ENCODE measurements at places on chromosomes 11 and 22.

DNA sequence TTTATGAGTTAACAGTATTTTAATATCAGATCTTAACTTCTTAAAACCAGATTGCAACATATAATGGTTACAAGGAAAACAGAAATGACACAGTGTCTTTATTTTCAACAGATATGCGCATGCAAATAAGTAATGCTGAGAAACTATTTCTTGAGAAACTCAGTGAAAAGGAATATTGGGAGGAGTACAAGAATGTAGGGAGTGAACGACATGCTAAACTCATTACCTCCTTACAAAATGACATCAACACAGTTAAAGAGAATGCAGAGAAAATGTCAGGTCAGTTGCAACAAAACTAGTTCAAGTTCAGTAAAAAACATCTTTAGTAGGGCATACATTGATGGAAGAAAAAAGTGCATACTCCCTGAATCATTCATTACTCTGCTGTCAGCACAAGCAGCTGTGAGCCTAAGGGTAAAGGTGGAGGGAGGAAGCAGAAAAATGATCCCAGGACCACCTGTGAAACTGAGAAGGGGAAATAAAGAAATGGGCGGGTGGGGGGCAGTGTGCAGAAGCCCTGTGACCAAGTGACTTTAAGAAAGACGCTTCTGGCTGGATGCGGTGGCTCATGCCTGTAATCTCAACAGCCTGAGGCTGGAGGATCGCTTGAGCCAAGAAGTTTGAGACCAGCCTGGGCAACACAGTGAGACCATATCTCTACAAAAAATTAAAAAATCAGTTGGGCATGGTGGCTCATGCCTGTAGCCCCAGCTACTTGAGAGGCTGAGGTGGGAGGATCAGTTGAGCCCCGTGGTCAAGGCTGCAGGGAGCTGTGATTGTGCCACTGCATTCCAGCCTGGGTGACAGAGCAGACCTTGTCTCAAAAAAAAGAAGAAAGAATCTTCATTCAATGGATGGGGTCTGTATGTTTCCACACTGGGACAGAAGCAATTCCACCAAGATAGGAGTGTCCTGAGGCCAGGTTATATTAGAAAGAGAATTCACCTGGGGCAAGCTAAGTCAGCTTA lies 31.2 kb downstream of the CCDC83 start:
- no peak for DNase-seq

DNA sequence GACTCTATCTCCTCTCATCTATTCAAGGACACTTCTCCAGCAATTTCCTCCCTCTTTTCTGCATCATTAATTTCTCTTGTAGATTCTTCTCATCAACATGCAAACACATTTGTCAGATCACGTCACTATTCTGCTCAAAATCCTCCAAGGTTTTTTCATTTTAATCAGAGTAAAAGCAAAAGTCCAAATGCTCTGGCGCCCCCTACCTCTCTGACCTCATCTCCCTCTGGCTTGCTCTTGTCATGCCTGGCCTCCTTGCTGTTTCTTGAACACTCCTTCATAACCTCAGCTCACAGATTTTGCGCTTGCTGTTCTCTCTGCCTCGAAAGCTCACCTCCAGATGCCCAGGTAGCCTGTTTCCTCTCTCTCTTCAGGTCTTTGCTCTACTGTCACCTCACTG lies 22.4 kb downstream of the RTCB start:
- DNase-seq, result no peak

GRCh38 chr11:19805827-19806226 lies 93.2 kb downstream of the NAV2 start:
- no peak for DNase-seq

GRCh38 chr11:42021911-42022310 lies 562.5 kb upstream of the LRRC4C start:
- no peak for DNase-seq

GRCh38 chr11:118895093-118896039 lies 11.7 kb downstream of the CXCR5 start:
- DNase-seq, result no peak

DNA sequence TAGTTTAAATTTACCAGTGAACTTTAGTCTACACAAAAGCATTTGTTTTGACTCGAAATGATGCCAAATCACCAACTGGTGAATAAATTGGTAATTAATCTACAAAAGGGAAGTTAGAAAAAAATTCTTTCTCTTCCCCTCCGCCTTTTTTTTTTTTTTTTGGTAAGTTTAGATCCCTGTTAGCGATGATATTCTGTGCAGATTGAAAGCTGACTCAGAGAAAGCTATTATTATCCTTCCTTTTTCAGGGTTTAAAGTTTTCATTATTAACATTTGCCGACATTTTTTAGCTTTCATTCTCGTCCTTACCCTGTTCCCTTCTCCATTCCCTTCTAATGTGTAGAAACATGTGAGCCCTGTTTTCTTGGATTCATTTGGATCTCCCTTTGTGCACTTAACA lies 16.8 kb upstream of the NUP160 start:
- no peak for DNase-seq

GRCh38 chr11:70467201-70468085 lies 69.1 kb downstream of the CTTN start:
- peak; percentile 43 for DNase-seq

- no peak for DNase-seq
Observed at GRCh38 chr11:75874684-75875341, 59.8 kb downstream of the UVRAG start.

DNA sequence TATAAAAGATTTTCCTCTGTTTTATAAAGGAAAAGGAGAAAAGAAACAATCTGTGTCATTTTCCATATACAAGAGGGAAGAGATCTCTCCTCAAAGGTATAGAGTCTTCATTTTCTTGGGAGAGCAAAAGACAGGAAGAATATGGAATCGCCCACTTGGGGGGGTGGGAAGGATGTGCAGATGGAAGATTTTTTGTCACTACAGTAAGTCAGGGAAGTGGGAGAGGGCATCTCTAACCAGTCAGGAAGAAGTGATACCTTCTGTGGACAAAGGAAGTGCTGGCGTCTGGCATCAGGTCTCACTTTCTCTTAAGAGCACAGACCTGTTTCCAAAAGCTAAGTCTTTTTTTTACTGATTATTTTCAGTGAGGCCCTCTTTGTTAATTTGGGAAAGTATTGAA lies 1.4 kb downstream of the PRR14L start:
- DNase-seq, result no peak

DNA sequence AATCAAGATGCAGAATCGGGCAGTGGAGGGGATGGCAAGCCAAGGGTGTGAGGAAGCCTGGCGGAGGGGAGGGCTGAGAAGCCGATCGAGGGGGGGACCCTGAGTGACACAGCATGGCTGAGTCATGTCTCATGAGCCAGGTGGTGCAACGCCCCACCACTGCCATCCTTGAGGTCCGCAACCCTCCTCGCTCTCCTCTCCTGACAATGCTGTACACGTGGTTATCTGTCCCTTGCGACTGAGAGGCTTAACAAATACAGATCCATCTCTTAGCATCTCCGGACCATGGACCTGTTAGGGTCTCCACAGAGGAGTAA lies 14.2 kb downstream of the SLC22A12 start:
- DNase-seq, result no peak

Data from amygdala (tissue), 56 donors.